ENCODE measurements at places on chromosomes 4 and X.

- DNase-seq = no peak
Observed at GRCh38 chr4:136900696-136901095, 631.6 kb downstream of the PCDH18 start.

DNA sequence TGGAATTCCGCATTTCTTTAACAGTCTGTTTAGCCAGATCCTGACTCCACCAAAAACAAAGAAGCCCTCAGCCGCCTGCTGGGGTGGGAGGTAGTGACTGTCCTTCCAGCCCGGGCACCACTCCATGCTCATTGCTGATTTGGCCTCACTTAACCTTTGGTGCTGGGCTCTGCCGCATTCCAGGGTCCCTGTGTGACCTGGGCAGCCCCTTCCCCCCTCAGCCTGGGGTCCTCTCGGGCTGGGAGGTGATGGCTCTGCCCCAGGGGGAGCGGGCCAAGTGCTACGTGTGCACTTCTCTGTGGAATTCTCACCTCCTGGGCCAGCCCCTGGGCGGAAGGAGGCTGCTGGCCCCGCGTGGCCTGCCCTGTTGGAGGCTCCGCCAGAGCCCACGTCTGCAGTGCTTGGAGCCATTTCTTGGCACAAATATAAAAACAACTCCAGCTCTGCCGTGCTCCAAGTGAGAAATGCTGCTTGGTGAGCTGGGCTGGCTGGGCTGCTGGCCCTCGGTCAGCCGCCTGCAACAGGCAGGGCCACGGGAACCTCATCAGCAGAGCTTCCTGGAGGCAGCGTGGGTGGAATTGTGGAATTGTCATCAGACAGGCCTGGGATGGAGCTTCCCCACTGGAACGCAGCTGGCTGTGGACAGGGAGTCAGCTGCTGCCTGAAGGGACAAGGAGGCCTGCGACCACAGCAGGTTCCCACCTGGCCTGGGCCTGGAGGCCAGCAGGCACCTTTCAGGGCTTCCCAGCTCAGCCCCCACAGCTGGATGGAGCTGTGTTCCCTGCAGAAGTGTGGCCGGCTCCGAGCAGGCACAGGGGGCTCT, 66.0 kb downstream of the TRMT44 start:
- DNase-seq = no peak

- no peak for DNase-seq
Observed at GRCh38 chr4:10656988-10657387, 27.6 kb downstream of the CLNK start.

DNA sequence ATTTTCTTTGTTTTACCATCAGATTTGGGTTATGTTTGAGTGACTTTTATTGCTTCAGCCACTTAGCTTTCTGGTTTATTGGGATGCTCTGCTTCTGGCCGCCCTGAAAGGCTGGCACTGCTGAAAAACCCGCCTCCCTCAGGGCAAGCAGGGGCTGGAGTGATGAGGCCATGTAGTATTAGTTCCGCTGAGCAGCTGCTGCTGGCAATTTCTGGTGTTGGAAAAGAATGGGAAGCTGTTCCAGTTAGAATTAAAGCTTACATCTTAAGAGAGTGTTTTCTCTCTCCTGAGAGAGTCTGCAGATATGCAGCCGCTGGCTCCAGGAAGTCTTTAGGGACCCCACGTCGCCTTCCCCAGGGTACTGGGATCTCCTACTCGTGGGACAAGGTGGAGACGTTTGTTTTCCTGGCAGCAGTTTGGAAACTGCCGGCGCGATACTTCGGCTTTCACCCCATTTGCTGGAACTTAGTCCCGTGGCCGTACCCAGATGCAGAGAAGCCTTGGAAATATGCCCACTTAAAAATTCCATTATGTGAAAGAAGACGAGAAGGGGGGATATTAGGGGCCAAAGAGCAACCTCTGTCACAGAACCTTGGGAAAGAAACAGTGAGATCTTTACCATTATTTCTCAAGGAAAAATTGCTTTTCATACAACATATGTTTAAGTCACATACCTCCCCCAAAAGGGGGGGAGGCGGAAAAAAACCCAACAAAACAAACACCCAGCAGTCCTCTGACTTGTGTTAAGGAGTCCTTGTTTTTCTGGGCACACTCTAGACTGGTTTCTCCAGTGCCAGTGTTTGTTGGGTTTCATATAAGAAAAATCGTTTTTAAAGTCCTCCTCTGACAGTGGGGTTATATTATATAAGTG, 72.6 kb downstream of the TMEM131L start:
- DNase-seq = no peak

All from stimulated activated naive CD8-positive, alpha-beta T cell treated with anti-CD3 and anti-CD28 coated beads, Interleukin-15, amount 100 ng/mL, for 72 hours (primary cell).